Bronchial smooth muscle cell (primary cell): ENCODE measurements at places on chromosomes 7 and 10. TPM values are rescaled to one million over a fixed set of nuclear protein-coding genes. Genes with fewer than 3 reads are reported as not detected.

SPAM1 gene
- not detected in 2 replicates for total RNA-seq

FAM25A gene
- not detected in 2 replicates for total RNA-seq

TBX20 gene
- total RNA-seq, result not detected in 2 replicates

CALHM1 gene
- not detected in 2 replicates for total RNA-seq

TFPI2 gene
- 1.9 and 26.3 TPM in 2 replicates for total RNA-seq

CAV1 gene
- total RNA-seq, result 273 and 450 TPM in 2 replicates

OR9A2 gene
- not detected in 2 replicates for total RNA-seq

OPN1SW gene
- total RNA-seq, result not detected in 2 replicates

TLX1 gene
- total RNA-seq, result not detected in 2 replicates

PRR15 gene
- total RNA-seq, result 0.16 TPM in 1 of 2 replicates, not detected in the other

ADAMTS14 gene
- 3.3 and 22.9 TPM in 2 replicates for total RNA-seq

RASSF4 gene
- total RNA-seq, result 8.2 and 10.2 TPM in 2 replicates

AGMO gene
- under 0.01 TPM in 2 replicates for total RNA-seq

GIMAP8 gene
- under 0.01 TPM in 1 of 2 replicates, not detected in the other for total RNA-seq

POMZP3 gene
- total RNA-seq, result 3.0 and 5.2 TPM in 2 replicates

ENKUR gene
- total RNA-seq, result 0.09 and 0.16 TPM in 2 replicates

IPMK gene
- total RNA-seq, result 1.9 and 5.5 TPM in 2 replicates

HOXA13 gene
- total RNA-seq, result not detected in 2 replicates

CAPZA2 gene
- 78.4 and 92.7 TPM in 2 replicates for total RNA-seq

PDZD7 gene
- total RNA-seq, result 1.8 and 2.0 TPM in 2 replicates

FAM180A gene
- total RNA-seq, result 14.7 and 20.2 TPM in 2 replicates

FFAR4 gene
- total RNA-seq, result not detected in 2 replicates

HIF1AN gene
- total RNA-seq, result 10.8 and 12.3 TPM in 2 replicates

PDE6C gene
- total RNA-seq, result not detected in 2 replicates

DGKB gene
- under 0.01 TPM in 1 of 2 replicates, not detected in the other for total RNA-seq

HYAL4 gene
- total RNA-seq, result not detected in 2 replicates

LRCH4 gene
- 9.0 and 9.6 TPM in 2 replicates for total RNA-seq

RARRES2 gene
- total RNA-seq, result 2.4 and 11.5 TPM in 2 replicates

CYP3A7 gene
- total RNA-seq, result 0.34 and 1.1 TPM in 2 replicates

ANKRD2 gene
- 0.16 and 4.9 TPM in 2 replicates for total RNA-seq

ANKRD1 gene
- 0.16 and 0.43 TPM in 2 replicates for total RNA-seq

FAM237B gene
- not detected in 2 replicates for total RNA-seq

NME8 gene
- not detected in 2 replicates for total RNA-seq

RAB11FIP2 gene
- 6.9 and 10.6 TPM in 2 replicates for total RNA-seq

LRRC18 gene
- not detected in 2 replicates for total RNA-seq

CTTNBP2 gene
- 11.3 and 16.3 TPM in 2 replicates for total RNA-seq

SPDYE2 gene
- not detected in 2 replicates for total RNA-seq

SLC25A13 gene
- 3.9 and 6.0 TPM in 2 replicates for total RNA-seq

KEL gene
- total RNA-seq, result not detected in 2 replicates

CLDN3 gene
- total RNA-seq, result under 0.01 TPM in 1 of 2 replicates, not detected in the other

AS3MT gene
- total RNA-seq, result 4.7 and 8.1 TPM in 2 replicates
